ENCODE measurements at places on chromosomes 2 and 18.

- DNase-seq, result no peak
Measured at GRCh38 chr2:31414601-31415241, at the start of gene XDH. Gene XDH, minus strand, starts transcription at chr2:31414742. Its CDS starts 76 bp downstream, at chr2:31414666.

DNA sequence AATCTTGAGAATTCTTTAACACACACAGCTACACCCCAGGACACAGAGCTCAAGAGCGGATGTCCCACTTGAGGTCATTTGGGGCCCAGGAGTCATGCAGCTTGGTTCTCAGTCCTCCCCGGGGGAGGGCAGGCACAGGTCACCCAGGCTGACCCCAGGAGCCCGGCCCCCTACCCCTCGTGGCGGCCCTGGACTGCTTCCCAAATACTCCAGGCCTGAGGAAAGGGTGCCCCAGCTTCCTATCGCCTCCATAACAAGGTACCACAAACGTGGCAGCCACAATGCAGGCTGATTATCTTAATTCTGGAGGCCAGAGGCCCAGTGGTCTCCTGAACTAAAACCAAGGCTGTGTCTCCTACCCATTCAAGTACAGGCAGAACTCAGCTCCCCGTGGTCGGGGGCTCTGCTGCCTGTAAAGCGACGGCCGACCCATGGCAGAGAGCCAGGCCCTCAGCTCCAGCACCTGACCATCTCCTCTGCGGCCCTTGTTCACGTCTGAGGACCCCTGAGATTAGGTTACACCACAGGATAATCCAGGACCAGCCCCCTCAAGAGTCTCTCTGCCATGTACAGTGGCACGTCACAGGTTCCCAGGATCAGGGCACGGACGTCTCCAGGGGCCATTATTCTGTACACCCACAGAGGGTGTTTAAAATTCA, 10.5 kb downstream of the SLC66A2 start:
- DNase-seq, result peak; percentile 17

DNA sequence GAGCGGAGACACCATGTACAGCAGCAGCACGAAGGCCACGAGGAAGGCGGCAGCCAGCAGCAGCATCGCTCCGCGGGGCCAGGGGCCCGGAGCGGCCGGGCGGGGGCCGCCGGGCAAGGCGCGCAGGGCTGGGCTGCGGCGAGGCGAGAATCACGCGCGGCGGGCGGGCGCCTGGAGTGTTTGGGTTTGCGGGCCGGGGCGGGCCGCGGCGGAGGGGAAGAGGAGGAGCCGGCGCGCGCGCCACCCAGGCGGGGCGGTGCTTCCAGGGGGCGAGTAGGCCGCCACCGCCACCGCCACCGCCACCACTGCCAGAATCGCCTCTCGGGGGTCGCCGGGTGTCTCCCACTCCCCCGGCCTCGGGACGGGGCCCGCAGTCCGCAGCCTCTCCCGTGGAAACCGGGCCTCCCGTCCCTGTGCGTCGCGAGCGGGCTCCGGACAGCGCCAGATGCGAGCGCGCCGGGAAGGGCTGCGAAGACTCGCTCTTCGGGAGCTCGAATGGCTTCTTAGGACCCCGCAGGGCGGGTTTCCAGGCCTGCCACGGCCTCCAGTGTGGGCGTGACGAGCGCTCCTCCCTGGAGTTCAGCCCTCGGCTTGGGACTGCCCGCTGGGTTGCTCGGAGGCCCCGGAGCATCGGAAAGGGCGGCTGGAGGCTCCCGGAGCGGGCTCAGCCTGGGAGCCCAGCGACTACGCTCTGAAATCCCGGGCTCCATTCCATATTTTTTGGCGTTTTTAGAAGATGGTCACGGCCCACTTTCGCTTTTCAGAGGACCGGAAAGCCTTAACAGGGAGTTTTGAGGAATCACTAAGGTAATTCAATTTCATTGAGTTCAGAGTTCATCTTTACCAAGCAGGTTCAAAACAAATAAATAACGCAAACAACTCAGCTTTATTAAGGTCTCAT, at the start of gene KDSR:
TSS of gene KDSR (minus strand) at position 154 of the 901 bp plus-strand sequence. CDS start at position 66, 88 bp downstream.
- DNase-seq, result peak; percentile 58

DNA sequence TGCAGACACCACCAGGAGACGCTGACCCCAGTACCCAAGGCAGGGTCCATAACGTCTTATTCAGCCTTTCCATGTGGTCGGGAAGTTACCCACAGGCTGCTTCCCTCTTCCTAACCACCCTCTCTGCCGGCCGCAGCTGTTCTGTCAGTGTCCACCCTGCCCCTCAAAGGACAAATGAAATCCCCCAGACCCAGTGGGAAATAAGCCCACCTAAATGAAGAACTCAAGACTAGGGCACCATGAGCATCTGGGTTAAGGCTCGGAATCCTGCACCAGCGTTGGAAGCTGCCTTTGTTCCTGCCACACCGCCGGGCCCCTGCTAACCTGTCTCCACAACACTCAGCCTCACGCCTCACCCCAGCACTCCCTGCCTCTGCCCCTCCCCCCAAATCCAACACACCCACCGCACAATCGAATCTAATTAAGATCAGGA, 21.7 kb downstream of the BCL11A start:
- no peak for DNase-seq

GRCh38 chr2:211093743-211094303, 537.4 kb downstream of the CPS1 start:
- no peak for DNase-seq
